ENCODE measurements at places on chromosomes 7 and 10.

- DNase-seq: no peak
These were observed 2.0 kb upstream of the NRAP start for GRCh38 chr10:113665806-113666354.

GRCh38 chr7:80359476-80359875 is 152.4 kb downstream of the GNAT3 start:
- DNase-seq: no peak

DNA sequence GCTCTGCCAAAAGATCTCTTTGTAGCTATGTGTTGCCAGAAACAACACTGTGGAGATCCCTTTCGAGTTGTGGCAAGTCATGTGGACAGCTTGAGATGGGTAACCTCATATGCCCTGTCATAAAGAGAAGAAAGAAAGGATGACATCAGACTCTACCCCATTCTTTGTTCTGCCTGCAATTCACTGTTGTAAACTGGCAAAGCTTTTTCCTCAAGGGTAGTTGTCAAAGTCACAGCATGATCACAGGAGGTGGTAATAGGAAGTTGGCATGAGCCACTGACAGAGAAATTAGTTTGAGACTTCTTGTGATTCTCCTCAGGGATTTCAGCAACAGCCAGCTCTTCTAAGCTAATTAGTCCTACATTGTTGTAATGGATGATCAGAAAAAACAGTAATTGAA is 19.4 kb upstream of the MINDY3 start:
- DNase-seq: peak; percentile 19

- DNase-seq: no peak
These were observed 58.4 kb downstream of the DNAJB6 start for GRCh38 chr7:157395206-157395605.

- DNase-seq: no peak
These were observed 197.9 kb upstream of the KLF6 start for GRCh38 chr10:3982746-3983442.

GRCh38 chr10:13068484-13068883 is 31.5 kb upstream of the OPTN start:
- no peak for DNase-seq

- no peak for DNase-seq
These were observed 56.2 kb upstream of the ANTXRL start for GRCh38 chr10:46230615-46231014.

- DNase-seq: no peak
These were observed 89.3 kb downstream of the DOCK4 start for GRCh38 chr7:112116894-112117293.

DNA sequence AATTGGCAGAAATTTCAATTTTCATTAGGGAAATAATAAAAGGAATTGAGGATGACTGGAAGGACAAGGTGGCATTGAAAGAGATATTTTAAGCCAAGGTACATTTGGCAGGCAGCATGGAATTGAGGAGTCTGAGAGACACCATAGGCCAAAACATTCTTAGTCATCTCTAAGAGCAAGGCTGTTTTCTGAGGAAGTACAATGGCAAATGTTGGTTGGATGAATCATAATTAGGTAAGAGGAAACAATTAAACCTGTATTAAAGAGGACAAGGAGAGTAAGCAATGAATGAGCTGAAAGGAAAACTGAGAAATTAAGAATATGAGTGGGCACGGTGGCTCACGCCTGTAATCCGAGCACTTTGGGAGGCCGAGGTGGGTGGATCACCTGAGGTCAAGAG is 86.3 kb downstream of the MRPL32 start:
- DNase-seq: no peak

DNA sequence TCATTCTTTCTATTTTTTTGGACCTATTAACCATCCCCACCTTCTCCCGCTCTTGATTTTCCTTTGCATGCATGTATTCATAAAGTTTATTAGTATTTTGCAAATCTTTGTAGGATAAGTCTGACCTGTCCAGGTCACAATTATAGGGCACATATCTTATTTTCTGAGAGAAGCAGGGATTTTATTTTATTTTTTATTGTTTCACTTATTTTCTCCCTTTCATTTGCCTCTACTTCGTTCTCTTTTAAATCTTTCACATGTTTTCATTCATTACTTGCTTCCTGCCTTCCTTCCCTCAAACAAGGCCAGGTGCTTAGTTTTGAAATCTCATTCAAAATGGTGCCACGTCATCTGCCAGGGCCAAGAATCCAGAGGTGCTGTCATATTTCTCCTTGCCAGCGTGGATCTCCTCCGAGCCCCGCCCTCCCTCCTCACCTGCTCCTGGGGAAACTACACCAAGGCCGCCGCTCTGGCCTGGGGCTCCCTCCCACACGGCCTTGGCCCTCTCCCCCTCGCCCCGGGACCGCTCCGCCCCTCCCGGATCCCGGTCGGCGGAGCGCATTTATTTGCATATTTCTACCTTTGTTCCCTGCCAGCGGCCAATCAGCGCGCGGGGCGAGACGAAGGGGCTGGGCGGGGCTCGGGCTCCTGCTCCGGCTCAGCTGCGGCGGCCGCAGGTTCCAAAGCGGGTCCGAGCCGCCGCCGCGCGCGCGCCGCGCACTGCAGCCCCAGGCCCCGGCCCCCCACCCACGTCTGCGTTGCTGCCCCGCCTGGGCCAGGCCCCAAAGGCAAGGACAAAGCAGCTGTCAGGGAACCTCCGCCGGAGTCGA is at the start of gene TSPAN13:
TSPAN13 (plus strand) TSS at position 654 of the 830 bp plus-strand sequence. CDS start 213 bp downstream, outside the sequence.
- DNase-seq: peak; percentile 52

- no peak for DNase-seq
These were observed 132.1 kb downstream of the PLCE1 start for GRCh38 chr10:94125856-94126255.

- no peak for DNase-seq
These were observed 719.2 kb upstream of the MBL2 start for GRCh38 chr10:53491774-53492173.

- no peak for DNase-seq
These were observed 15.4 kb downstream of the NAMPT start for GRCh38 chr7:106269254-106269961.

DNA sequence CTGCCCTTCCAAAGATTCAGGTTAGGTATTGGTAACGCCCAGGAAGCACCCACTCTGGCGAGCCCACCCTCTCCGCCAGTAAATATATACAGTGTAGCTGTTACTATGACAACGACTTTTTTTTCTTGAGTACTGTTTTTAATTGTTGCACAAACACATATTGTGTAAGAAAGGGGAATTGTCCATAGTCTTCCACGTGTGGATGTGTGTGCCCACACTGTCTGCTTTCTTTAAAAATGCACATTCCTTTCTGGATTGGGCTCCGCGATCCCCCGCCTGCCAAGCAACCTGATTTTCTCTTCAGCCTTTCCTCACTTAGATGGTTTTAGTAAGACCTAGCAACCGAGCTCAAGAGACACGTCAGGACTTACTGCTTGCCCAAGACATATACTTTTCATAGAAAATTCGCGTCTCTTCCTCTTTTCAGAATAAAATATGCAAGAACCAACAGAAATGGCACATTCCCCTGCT is 247.8 kb downstream of the EBF3 start:
- no peak for DNase-seq

GRCh38 chr7:18538554-18539250 is 43.2 kb downstream of the HDAC9 start:
- DNase-seq: no peak

DNA sequence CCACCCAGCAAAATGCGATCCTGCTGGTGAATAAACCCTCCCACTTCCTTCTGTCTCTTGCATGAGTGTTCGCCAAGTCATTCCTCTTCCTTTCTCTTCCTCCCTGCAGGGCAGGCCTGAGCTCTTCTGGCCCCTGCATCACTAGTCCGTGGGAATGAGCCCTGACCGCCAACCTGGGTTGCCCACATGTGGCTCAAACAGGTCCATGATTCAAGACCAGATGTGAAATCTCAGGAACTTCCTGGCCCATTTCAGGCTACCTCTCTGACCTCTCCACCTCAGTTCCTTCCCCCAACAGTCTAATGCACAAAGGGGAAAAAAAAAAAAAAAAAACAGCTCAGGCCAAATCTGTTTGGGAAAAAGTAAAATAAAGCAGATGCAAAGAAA is 5.4 kb upstream of the YWHAG start:
- no peak for DNase-seq

GRCh38 chr10:91775731-91776130 is 22.5 kb upstream of the TNKS2 start:
- DNase-seq: no peak

- no peak for DNase-seq
These were observed 81.6 kb downstream of the RSU1 start for GRCh38 chr10:16735671-16736070.

DNA sequence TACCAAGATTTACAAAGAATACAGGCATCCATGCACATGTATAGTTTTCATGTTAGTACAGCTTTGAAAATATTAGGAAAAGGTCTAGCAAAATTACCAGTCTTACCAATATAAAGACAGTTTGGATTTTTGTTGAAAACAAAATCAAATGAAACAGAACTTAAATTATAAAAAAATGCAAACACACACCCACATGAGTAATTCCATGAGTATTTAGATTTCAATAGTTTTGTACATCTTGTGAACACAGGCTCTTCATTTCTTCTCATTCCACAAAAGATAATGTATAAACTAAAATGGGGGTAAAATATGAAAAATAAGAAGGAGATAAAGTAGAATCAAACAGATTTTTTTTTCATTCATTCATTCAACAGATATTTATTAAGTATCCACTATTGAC is 682.2 kb upstream of the ANKRD30A start:
- no peak for DNase-seq

GRCh38 chr10:61792097-61792716 is 109.3 kb upstream of the ARID5B start:
- no peak for DNase-seq

DNA sequence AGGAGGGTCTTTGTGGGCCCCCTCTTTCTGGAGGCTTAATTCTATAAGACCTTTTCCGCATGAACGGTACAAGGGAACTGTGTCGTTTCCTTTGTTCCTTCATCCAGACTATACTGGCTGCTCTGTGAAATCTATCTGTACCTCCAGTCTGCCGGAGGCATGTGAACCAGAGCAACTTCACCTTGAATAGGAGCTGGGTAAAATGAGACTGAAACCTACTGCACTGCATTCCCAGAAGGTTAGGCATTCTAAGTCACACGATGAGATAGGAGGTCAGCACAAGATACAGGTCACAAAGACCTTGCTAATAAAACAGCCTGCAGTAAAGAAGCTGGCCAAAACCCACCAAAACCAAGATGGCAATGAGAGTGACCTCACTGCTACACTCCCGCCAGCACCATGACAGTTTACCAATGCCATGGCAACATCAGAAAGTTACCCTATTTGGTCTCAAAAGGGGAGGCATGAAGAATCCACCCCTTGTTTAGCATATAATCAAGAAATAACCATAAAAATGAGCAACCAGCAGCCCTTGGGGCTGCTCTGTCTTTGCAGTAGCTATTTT is 36.8 kb upstream of the INPP5F start:
- no peak for DNase-seq

DNA sequence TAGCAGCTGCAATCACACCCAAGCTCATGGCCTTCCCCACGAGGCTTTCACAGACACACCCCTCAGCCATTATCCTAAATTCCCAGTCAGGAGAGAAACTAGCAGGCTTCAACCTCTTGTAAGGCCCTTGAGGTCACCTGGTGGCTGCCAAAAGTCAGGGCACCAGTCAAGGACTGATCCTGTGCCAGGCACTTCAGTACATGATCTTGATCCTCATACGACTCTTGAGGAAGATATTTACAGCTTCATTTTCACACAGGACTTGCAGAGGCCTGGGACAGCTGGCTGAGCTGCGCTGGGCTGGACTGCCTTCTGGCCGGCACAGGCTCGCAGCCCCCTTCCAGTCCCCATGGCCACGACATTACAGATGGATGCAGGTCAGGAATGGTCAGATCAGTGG is 8.8 kb downstream of the PDAP1 start:
- DNase-seq: no peak

GRCh38 chr7:24860611-24861010 is 103.3 kb upstream of the GSDME start:
- no peak for DNase-seq

GRCh38 chr10:74050653-74051052 is 52.7 kb downstream of the VCL start:
- no peak for DNase-seq

- DNase-seq: no peak
These were observed 264.9 kb upstream of the FERD3L start for GRCh38 chr7:19410106-19410505.

- DNase-seq: no peak
These were observed 37.2 kb downstream of the HEPACAM2 start for GRCh38 chr7:93188870-93189634.

DNA sequence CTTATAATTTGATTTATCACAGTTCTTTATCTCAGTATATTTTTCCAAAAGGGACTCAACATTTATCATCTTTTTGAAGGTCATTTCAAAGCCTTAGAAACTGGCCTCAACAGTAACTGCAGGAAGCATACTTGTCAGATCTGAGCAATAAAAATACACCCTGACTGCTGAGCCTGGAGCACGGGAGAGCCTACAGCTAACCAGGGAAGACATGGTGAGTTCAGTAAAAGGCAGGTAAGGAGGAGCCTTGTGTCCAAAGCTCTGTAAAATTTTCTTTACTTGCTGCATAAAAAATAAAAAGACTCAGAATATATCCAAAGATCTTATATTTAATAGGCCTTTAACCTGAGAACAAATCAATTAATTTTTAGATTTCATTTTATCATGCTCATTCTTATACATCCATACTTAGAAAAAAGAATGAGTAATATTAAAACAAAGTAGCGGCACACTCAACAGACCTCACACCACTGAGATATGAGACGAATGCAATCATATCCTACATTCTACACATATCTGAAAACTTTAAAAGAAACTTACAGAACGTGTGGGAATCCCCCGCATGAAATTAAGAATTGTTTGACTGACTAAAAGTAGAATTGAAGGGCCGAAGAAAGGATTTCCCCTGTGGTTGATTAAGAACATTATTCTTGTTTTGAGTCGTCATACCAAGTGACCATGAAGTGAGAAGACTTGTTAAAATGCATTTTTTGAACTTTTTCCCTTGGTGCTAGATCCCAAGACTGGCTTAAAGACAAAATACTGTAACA is 296.4 kb upstream of the MKLN1 start:
- DNase-seq: no peak

DNA sequence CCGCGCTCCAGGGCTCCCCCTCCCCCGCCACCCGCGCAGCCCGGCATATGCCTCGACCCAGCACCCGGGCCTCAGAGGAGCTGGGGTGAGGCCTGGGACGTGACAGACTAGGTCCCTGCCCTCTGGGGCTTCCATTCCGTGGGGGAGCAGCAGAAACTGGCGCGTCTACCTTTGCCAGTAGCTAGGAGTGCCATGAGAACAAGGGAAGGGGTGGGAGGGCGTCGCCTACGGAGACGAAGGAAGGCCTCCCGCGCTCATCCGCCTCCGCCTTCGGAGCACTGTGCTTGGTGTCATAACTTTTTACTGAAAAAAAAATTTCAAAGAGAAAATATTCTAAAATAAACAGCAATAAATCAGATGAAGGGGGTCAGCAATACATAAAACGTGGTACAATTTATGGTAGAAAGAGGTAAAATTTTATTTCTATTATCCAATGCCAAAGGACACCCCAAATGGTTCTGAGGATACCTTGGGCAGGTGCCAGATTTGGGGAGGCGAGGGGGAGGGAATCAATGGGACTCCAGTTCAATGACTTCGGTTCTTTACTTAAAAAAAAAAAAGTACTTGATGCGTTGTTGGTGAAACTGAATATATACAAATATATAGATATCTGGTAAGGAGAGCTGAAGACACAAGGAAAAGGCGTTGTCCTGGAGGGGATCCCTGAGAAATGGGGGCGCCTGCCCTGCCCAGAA is 35.1 kb upstream of the GRID1 start:
- DNase-seq: peak; percentile 20

GRCh38 chr10:14385596-14386593 is 55.2 kb upstream of the FRMD4A start:
- DNase-seq: no peak

GRCh38 chr7:69318794-69319193 is 279.5 kb upstream of the AUTS2 start:
- DNase-seq: no peak

- no peak for DNase-seq
These were observed 229.5 kb downstream of the ARHGAP21 start for GRCh38 chr10:24494236-24494635.
